Central memory CD8-positive, alpha-beta T cell (primary cell): ENCODE measurements at places on chromosomes 3 and 15.

- no peak for DNase-seq
Observed at GRCh38 chr15:67267440-67267839, 12.9 kb downstream of the IQCH start.

DNA sequence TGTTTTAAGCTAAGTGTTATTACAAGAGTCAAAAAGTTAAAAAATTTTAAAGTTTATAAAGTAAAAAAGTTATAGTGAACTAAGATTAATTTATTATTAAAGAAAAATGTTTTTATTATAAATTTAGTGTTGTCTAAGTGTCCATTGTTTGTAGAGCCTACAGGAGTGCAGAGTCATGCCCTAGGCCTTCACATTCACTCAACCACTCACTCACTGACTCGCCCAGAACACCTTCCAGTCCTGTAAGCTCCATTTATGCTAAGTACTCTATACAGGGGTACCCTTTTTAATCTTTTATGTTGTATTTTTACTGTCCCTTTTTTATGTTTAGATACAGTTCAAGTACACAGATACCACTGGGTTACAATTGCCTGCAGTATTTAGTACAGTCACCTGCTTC lies 37.2 kb downstream of the EEFSEC start:
- DNase-seq = no peak

DNA sequence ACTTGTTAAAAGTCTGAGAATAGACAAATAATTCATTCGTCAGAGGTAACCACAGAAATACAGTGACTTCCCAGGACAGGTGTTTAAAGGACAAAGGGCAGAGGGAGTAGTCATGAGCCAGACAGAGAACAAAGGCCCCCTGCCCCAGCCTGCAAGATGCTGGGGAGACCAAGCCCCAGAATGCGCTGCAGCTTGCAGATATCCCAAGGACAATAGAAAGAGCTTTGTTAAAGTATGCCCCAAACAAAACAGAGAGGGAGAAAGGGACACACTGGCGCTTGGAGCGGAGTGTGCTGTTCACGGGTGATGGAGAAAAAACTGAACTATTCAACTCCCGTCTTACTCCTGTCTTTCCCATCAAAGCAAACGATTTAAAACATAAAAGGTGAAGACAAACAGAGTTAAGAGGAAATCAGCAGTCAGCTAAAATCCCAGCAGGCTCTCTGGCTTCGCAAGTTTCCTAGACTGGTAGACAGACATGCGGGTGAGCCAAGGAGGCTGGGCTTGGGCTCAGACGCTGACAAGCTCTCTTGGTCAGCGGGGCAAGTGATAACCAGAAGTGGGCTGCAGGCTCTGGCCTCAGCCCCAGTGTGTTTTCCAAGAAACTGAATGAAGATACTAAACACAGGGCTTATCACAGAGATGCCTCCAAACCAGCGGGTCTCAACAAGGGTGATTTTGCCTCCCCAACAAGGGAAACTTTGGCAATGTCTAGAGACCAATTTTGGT lies 130.1 kb downstream of the UACA start:
- no peak for DNase-seq

DNA sequence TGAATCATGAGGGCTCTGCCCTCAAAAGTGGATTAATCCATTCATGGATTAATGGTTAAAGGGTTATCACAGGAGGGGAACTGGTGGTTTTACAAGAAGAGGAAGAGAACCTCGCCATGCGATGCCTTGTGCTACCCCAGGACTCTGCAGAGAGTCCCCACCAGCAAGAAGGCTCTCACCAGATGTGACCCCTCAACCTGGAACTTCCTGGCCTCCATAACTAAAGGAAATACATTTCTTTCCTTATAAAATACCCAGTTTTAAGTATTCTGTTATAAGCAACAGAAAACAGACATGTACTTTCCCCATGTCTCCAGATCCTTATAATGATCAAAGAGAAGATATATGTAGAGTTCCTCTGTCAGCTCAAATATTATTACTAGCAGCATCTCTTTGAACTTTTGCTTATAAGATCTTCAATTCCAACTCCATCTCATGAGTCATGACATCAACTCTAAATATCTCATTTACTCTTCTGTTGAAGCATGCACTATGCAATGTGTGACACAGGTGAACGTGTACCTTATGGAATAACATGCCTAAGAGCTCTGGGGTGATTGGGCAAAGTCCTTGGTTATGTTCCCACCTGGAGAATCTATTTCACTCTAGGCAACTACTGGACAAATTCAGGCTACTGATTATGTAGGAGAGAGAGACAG lies 37.5 kb upstream of the ZBTB38 start:
- DNase-seq = no peak

- DNase-seq = no peak
Observed at GRCh38 chr3:25007974-25008658, 419.9 kb upstream of the RARB start.

- DNase-seq = no peak
Observed at GRCh38 chr15:101022306-101022705, 103.1 kb downstream of the LRRK1 start.

DNA sequence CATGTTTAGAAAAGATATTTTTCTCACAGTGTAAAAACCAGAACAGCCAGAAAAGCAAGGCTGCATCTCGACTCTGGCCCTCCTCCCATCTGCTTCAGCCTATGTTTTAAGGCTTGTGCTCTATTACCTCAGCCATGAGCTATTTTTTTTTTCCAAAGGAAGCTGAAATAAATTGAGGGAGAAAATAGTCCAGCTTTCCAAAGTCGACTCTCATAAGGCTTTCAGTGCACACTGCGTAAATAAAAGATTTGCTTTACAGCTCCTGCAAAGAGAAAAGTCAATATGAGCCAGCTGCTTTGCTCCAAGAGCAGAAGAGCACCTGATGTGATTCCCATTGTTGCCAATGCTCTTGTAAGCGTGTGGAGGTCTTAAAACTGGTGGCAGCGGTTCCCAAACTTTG lies 26.7 kb downstream of the SCG3 start:
- no peak for DNase-seq

DNA sequence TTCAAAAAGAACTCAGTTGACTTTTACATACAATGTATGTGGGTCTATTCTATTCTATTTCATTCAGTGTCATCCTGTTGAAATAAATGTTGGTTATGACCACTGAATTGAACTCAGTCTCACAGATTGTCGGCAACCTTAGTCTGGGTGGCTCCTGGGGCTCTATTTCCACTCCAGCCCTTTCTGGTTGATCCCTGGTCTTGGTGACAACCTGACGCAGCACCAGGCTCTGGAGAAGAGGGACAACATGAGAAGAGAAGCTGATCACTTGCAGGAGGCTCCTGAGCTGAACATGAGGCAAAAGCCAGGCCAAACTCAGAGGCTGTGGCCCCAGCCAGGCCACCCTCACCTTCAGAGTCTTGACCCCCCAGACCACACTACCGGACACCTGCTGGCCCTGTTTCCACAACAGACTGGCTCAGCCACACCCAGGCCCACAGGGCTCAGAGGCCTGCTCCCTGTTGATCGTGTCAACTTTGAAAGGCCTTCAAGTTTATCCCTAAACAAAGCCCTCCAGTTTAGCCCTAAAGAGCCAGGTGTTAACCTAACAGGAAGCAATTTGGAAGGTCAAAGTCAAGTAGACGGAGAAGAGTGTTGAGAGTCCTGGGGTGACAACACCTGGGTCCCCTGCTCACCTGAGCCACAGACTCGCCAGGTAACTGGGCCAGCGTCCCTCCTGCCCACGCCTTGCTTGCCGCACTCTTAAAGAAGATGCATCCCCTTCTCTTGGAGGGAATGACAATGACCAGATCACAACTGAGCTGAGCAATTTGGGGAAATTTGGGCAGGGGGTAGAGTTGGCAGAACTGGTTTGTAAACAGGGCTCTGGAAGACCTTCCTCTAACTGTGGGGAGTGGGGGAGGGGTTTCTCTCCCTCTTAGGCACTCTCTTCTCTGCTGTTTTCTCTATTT lies 15.4 kb upstream of the MUC20 start:
- DNase-seq = no peak

DNA sequence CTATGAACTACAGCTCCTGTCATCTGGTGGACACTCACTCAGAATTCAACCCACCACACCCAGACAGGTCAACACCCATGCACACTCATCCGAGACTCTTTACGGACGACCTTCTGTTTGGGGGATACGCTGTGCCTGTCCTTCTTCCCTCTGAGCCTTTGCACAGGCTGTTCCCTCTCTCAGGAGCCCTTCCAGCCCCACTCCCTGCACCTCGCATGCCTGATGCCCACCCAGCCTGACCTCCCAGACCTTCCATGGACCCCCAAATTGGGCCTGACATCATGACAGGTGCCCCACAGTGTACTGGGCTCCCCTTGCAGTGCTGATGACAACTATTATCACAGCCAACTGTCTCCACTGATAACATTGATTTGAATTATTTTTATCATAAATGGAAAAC lies 135.8 kb downstream of the NSMCE3 start:
- no peak for DNase-seq

DNA sequence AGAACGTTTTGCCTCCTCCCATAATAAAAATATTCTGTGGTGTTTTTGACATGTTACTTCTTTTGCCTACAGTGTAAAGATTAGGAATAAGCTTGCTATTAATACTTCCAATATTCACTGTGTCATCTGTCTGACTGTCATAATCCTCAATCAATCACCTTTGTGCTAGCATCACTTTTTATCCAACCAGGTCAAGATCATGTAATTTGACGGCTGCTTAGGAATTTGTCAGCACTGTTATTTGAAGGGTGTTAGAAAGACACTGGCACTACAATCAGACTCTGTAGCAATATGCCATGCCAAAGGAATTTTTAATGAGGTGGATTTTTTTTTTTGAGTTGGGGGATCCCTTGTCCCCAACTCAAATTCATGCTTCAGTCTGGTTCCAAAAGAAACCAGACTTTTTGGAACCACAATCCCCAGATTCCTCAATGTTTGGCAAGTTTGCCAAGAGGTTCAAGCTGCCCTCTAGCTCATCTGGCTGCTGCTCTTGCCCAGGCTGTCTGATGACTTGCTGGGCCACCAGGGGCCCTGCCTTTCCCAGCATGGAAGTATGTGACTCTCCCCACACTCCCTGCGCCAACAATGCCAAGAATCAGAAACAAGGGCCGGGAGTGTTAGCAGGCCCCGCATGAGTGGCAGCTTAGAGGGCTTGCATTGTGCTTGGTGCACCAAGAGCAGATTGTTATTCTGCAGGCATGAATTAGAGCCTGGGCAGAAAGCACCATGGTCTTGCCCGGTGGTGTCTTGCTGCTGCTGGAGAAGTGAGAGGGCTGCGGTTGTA lies 58.6 kb upstream of the TSC22D2 start:
- no peak for DNase-seq

DNA sequence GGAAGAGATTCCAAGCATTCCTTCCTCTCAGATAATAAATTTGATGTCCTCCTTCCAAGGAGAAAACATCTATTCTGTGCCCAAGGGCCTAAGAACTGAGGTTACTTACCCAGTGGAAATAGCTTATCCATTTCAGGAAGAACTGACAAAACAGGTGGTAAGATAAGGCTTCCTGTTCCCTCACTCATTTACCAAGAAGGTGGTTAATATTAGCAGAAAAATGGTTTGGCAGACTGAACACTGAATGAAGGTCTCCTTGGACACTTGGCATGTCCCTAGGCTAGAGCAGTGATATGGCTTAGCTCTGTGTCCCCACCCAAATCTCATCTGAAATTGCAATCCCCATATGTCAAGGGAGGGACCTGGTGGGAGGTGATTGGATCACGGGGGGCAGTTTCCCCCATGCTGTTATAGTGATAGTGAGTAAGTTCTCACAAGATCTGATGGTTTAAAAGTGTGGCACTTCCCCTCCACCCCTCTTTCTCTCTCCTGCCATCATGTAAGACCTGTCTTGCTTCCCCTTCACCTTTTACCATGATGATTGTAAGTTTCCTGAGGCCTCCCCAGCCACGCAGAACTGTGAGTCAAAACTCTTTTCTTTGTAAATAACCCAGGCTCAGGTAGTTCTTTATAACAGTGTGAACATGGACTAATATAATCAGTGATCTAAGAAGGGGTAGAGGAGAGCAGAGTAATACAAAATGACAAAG lies 127.4 kb downstream of the ST8SIA2 start:
- no peak for DNase-seq

DNA sequence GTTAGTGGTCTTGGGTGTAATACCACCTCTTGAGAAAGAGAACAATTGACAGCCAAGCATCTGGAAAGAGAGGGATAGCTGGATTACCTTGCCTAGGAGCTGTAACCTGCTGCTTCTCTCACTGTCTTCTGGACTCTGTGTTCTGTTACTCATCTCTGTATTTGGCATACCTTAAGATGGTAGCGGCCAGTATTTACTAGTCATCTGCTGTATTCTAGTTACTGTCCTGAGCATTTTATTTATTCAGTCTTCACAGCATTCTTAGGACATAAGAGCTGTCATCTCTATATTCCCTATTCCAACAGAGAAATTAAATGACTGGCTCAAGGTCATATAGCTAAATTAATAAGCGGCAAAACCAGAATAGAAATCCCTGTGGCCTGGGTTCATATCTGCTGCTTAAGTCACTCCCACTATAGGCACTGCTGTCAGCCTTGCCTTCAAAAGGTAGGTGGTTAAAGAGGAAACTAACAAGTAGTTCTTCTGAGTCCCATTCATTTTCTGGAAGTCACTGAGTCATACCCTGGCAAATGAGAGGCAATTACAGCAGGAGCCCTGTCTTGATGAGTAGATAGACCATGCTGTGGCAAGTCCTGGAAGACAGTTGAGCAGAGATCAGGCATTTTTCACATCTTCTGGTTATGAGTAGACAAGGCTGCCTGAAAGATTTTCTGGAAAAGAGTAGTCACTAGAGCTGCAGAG lies 68.2 kb downstream of the RAB7A start:
- no peak for DNase-seq

- no peak for DNase-seq
Observed at GRCh38 chr15:39456582-39457330, 124.1 kb upstream of the THBS1 start.

DNA sequence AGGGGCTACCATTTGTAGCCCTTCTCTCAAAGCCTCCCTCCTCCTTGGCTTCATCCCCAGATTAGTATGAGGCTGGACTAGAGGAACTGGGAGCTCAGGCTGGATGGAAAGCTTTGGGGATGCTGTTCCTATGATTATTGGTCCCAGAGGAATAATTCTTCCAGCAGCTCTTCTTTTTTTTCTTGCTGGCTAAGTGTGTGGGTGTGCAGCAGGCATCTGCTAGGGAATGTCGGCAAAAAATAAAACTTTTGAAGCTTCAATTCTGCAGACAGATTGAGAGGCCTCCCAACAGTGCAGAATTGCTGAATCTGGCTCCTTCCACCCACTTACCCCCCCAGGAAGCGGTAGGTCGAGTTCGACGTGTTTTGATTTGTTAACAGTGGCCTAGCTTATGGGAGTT lies 138.5 kb upstream of the ANKRD28 start:
- DNase-seq = no peak

DNA sequence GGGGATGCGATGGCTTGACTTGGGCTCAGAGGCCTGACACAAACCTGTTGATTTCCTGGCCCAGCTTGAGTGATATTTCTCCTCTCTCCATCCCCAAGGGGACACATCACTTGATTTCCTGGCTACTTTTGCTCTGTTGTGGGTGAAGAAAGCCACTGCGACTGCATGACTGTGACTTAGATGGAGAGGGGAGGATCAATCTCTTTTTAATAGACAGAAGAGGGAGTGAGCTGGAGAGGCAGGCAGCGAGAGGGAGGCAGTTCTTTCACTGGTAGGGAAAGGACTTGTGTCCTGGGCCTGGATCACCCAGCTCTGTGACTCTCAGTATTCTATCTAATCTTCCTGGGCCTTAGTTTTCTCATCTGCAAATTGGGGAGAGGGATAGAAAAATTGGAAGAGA lies 189.8 kb upstream of the RGMA start:
- DNase-seq = no peak
